NCI-H1436 treated with DMSO at 0.1 percent for 48 hours (cell line): ENCODE measurements at places on chromosomes 7 and 10.

GRCh38 chr7:132650498-132650897 is 74.2 kb upstream of the PLXNA4 start:
- DNase-seq = no peak

GRCh38 chr7:42494736-42495135 is 257.7 kb upstream of the GLI3 start:
- DNase-seq = no peak

GRCh38 chr10:93115661-93116383 is 42.1 kb downstream of the CYP26A1 start:
- no peak for DNase-seq

DNA sequence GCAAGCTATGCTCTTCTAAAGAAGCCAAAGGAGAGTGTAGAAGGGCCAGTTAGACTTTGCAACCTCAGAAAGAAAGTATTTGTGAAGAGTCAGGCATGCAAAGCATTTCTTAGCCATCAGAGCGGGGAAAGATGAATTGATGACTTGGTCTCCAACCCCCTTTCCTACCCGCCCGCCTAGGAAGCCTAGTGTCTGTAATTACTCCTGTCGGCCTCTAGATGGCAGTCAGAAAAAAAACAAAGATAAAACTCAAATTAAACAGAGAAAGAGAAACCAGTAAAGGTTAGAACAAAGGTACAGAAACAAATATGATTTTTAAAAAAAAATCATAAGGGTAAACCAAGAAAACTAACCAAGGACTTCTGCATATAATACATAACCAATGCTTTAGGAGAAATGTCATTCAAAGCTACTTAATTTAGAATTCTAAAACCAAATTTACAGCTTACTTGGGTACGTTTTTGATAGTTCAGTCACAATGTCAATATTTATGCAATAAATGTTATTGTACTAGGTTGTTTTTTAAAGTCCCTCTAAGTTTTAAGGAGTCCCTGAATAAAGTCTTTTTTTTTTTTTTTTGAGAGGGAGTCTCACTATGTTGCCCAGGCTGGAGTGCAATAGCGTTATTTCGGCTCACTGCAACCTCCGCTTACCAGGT is 97.6 kb downstream of the LYZL1 start:
- DNase-seq = no peak

DNA sequence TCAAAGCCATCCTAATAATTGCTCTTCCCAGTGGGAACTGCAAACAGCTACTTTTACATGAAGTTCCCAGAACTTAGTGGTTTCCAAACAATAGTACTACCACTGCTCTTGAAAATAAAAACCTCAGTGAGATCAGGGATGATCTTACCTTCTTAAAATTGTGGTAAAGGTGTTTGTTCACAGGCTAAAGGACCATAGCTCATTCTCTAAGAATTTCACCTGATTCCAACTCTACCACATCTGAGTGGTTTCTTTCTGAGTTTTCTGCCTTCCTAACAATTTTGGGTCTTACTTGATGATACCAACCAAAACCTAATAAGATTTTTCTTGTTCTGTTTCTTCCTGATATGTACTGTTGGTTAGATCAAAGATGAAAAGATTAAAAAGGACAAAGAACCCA is 45.6 kb upstream of the AGBL3 start:
- no peak for DNase-seq

- DNase-seq = no peak
Measured at GRCh38 chr7:139821349-139822105, 7.5 kb upstream of the TBXAS1 start.

- no peak for DNase-seq
Measured at GRCh38 chr10:84181631-84182030, 8.0 kb downstream of the GPR15LG start.
